ENCODE measurements at places on chromosomes 2 and 18.

DNA sequence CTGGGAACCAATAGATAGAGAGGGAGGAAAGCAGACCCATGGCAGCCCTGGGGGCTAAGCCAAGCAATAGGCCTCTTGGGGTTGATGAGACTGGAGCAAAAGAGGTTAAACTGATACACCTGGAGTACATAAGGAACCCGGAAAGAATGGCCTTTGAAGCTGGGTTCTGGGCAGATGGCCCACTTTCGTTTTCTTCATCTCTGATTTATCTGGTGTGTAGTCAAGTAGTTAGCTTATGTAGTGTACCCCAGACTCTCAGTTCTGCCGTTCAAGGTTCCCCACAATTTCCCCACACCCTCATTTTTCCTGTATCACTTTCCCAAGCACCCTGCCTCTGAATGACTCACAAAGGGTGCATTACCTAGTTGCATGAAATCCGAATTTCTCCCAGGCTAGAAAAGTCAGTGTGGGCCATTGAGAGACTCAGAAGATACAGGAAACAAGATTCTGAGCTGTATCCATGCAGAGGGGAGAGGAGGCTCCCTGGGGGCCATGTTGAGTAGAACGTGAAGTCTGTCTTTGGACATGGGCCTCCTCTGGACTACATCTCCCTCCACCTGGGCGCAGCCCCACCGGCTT is 235.0 kb downstream of the LOXHD1 start:
- no peak for DNase-seq

- no peak for DNase-seq
Observed at GRCh38 chr18:25898965-25899364, 191.4 kb downstream of the SS18 start.

DNA sequence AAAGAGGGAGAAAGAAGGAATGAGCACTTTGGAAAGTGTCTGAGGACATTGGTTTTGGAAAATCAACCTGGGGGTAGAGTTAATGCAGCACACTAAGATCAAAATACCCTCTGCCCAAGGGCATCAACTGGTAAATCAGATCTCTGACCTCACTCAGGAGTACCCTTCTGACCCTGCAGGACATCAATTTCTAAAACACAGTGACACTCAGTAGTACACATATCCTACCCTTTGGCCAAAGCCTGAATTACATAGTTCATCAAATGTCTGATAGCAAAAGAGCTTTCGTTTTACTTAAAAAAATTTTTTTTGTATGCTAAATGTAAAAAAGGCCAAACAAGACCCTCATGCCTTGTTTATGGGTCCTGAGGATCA is 118.4 kb upstream of the CTNNA2 start:
- no peak for DNase-seq

- no peak for DNase-seq
Observed at GRCh38 chr2:70850925-70851324, 15.3 kb upstream of the CD207 start.

DNA sequence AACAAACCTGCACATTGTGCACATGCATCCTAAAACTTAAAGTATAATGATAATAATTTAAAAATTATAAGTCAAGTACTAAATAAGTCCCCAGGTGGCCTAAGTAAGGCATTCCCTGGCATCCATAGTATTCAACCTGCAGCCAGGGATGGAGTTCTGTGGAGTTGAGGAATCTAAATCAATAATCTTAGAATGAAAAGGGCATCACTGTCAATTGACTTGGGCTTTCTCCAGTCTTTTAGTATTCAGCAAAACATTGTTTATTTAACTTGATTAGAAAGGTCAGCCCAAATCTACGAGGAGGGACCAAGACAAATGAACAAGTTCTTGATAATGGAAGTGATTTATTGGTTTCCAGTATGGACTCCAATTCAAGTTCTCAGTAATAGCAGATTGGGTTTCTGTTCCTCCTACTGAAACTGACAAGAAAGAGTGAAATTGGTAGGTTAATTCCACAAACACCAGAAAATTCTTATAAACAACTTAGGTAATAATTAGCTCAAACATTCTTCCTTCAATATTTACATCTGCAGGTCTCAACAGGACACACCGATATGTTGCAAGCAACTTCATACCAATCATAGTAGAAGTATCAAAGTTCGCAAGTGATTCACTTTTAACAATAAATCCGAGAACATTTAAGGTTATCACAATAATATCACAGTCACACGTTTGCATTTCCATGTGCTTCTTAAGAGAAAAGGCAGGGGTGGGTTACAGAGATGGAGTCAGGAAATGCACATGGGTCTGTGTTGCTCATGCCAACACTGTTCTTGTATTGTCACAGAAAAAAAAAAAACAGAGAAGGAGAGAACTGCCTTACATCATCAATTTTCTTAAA is 51.7 kb upstream of the EHBP1 start:
- no peak for DNase-seq

GRCh38 chr2:241924069-241924908 is 54.8 kb downstream of the RTP5 start:
- no peak for DNase-seq

GRCh38 chr2:67399831-67400489 is 2.8 kb downstream of the ETAA1 start:
- DNase-seq: no peak

DNA sequence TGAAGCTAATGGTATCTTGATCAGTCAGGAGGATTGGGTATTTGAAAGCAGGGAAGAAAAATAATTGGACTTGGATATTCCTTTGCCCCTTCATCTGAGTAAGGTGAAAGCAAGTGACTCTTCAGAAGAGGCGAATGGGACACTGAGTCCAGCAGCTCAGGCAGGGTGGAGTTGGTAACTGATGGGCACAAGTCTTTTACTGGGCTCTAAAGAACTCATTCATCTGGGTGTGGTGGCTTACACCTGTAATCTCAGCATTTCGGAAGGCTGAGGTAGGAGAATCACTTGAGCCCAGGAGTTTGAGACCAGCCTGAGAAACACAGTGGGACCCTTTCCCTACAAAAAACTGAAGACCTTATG is 11.2 kb downstream of the CFLAR start:
- no peak for DNase-seq

- no peak for DNase-seq
Observed at GRCh38 chr2:204665207-204665606, 119.9 kb downstream of the PARD3B start.

DNA sequence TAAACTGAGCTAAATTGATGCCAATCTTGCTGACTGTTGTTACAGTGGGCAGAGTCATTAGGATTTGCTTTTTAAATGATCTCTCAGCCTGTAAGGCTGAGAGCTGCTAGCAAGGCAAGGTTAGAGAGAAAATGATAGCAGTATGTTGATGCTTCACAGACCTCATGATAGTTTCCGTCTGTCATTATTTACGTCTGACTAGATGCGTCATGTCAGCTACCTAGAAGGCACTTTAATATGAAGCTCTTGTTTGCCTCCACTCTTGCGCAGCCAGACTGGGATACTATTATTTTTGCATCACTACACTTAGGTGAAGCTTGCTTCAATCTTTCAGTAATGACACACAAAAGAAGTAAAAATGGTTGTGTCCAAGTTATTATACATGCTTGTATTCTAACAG is 313.8 kb downstream of the LNPK start:
- no peak for DNase-seq

DNA sequence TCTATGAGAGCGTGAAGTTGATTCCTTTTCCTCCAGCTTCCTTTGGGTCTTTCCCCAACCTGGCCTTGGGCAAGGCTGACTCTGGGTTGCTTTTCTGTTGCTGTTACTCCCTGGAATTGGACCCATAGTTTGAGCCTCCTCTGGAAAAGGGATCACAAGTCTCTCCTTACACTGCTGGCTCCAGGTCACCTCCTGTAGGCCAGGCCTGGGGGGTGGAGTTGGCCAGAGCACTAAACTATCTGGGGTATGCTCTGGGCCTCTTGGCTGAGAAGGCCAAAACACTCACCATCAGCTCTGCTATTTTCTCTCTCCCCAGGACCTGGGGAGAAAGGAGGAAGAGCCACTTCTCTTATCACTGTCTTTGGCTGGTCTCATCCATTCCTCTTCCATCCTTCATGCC is 56.5 kb upstream of the NCOA1 start:
- no peak for DNase-seq

- DNase-seq: no peak
Observed at GRCh38 chr2:71746946-71747501, 293.7 kb downstream of the DYSF start.

DNA sequence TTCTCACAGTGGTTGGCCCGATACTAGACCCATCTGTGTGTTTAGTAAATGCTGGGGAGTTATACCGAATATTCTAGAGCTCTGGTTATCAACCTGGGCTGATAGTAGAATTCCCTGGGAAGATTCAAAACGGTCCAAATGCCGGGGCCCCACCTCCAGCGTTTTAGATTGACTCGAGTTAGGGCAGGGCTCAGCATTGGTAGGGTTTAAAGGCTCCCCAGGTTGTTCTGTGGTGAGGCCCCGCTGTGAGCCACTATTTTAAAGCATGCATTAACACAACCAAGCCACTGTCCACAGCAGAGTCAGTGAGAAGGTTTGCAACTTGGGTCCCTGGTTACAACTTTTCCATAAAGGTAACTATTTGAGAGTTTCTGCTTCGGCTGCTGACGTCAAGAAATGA is 73.6 kb downstream of the DYSF start:
- no peak for DNase-seq

DNA sequence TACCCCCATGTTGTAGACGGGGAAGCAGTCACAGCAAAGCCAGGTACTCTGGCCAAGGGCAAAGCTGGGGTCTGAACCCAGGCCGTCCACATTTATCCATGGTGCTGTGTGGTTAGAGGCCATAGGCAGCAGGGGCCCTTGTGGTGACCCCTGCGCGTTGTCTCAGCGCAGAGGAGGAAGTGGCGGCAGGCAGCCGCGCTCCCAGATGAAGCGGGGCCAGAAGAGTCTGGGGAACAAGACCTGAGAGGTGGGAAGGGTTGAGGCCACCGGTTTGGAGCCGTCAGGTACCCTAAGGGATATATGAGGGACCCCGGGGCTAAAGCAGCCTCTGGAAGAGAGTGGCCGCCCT is 770 bp downstream of the ZNF396 start:
- peak; percentile 55 for DNase-seq

- DNase-seq: peak; percentile 74
Observed at GRCh38 chr2:152730591-152731333, 12.3 kb downstream of the ARL6IP6 start.

DNA sequence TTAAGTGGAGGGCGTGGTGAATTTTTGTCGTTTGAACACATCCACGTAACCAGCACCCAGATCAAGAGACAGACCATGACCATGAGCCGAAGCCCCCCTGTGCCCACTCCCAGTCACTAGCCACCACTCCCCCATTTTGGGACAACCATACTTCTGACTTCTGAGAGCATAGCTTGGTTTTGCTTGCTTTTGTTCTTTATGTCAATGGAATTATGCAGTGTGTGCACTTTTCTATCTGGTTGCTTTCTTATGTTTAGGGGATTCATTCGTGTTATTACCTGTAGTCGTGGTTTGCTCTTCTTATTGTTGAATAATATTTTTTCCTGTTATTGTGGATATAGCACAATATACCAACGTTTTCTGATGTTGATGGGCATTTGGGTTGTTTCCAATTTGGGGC is 141.7 kb downstream of the GLI2 start:
- no peak for DNase-seq

- DNase-seq: no peak
Observed at GRCh38 chr2:105600602-105600948, 144.1 kb upstream of the NCK2 start.

- DNase-seq: no peak
Observed at GRCh38 chr2:235757212-235757611, 263.4 kb downstream of the AGAP1 start.

- no peak for DNase-seq
Observed at GRCh38 chr2:53210538-53210937, 557.1 kb upstream of the CHAC2 start.

Data from AML-193 (cell line).